ENCODE measurements at places on chromosomes 12 and 14. TPM values are rescaled to one million over a fixed set of nuclear protein-coding genes. Genes with fewer than 3 reads are reported as not detected.

GRCh38 chr12:16003460-16003859 lies 92.3 kb downstream of the DERA start:
- H3K4me1 ChIP-seq: no peaks in the 10 kb centered on the region
- no peak overlapping the region for H3K27ac ChIP-seq
- H3K27me3 ChIP-seq: no peaks in the 10 kb centered on the region
- H3K4me3 ChIP-seq: no peak overlapping the region
- H3K36me3 ChIP-seq: peaks cover 9% of the 10 kb centered on the region

Gene PIWIL1
- total RNA-seq: not detected

Gene KRT80
- 9.2 TPM for total RNA-seq

Gene APOF
- not detected for total RNA-seq

DNA sequence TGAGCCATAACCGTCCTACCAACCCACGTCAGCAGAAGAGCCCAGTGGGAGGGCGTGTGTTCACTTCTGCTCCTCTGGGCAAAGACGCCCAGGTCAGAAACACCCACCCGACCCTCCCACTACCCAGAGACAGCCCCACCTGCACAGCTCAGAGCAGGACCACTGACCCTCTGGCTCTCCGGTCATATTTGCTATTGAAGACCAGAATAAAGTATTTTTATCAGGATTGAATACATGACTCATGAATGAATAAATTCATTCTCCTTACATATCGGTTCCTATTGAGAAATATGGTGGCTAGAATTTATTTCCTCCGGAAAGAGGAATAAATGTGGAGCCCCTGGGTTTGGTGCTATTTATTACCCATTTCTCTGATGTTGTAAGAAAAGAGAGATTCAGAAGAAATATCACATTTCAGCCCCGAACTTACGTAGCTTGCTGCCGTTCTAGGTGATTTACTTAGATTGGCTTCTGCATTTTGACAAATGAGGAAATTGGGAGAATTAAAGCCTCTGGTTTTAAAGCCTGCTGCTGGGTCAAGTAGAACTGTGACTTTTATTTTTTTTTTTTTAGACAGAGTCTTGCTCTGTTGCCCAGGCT lies 36.4 kb upstream of the P2RX7 start:
- peaks cover 33% of the 10 kb centered on the region for H3K27me3 ChIP-seq
- H3K4me3 ChIP-seq: no peak overlapping the region
- no peak overlapping the region for H3K27ac ChIP-seq
- peaks cover 7% of the 10 kb centered on the region for H3K4me1 ChIP-seq
- H3K36me3 ChIP-seq: no peaks in the 10 kb centered on the region
- no peak for DNase-seq

- no peak overlapping the region for H3K27ac ChIP-seq
- no peak for DNase-seq
- H3K4me3 ChIP-seq: no peak overlapping the region
- H3K4me1 ChIP-seq: no peaks in the 10 kb centered on the region
These were observed 147.9 kb upstream of the SEL1L start for GRCh38 chr14:81681541-81681940.

- H3K4me1 ChIP-seq: no peaks in the 10 kb centered on the region
- no peak overlapping the region for H3K4me3 ChIP-seq
These were observed 17.1 kb upstream of the PAWR start for GRCh38 chr12:79707830-79708229.
